Effector CD4-positive, alpha-beta T cell (primary cell): ENCODE measurements at places on chromosomes 3 and 15.

DNA sequence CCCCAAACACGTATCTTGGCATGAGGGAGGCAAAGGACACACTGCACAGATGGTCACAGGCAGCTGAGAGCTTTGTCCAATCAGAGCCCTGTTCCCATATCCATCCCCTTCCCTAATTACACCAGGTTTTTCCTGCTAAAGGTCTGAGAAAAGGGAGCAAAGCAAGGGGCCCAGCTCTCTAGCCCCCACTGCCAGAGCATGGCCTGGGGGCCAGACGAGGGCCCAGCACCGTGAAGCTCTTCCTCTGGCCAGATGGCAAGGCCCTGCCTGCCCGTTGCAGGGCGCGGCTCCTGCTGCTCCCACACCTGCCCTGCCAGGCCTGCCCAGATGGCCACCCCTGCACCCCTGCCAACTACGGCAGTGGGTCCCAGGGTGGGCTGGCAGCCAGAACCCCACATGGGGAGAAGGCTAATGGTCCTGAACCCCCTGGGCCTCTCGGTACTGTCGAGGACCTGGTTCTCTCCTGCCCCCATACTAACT, 3.2 kb downstream of the SHF start:
- no peak for DNase-seq

DNA sequence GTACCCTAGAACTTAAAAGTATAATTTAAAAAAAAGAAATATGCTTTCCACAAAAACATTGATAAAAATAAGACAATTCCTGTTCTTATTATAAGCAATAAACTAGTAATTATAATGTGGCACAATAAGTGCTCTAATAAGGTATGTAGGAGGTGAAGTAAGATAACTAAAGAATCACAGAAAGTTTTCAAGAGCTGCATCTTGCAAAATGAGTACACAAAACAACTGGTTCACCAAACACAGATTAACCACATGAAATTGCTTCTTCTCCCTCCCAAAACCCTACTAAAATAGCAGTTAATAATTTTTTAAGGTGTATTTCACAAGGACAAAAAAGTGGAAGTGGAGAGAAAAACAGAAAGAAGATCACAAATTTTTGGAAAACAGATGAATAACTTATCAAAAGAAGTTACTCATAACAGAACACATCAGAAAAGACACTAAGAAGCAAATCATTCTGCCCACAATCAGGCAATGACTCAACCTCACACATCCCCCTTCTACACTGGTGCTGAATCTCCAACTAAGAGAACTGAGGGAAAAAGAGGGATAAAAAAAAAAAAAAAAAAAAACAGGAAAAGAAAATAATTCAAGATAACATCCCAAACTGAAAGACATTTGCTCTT, 64.2 kb downstream of the TBC1D5 start:
- DNase-seq, result no peak

GRCh38 chr15:52441841-52442240, 86.8 kb downstream of the MYO5A start:
- DNase-seq, result no peak

- no peak for DNase-seq
Observed at GRCh38 chr15:62503451-62503850, 338.4 kb upstream of the C2CD4B start.

DNA sequence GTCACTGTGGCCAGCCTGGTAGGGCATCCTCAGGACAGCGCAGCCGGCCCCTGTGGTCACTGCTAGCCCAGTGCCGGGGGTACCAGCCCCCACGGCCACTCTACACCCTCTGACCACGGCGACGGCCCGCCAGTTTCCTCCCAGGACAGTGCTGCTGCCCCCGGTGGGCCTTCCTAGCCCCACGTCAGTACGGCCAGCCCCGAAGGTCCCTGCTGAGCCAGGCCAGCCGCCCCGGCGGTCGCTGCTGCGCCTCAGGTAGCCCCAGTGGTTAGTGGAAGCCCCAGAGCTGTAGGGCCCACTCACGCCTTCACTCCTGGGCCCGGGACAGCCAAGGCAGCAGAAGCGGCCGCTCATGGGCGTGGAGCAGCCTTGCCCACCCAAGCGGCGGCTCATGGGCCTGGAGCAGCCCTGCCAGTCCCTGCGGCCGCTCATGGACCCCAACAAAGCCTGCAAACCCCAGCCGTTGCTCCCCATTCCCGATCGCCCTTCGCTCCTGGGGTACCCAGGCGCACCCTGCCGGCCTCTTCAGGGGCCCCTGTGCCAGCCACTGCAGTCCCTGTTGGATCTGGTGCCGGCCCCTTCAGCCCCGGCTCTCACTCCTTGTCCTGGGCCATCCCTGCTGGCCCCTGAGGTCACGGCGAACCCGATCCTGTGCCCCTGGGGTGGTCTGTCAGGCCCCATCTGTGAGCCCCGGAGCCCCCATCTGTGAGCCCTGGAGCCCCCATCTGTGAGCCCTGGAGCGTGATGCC, 9.5 kb upstream of the ROPN1B start:
- no peak for DNase-seq

DNA sequence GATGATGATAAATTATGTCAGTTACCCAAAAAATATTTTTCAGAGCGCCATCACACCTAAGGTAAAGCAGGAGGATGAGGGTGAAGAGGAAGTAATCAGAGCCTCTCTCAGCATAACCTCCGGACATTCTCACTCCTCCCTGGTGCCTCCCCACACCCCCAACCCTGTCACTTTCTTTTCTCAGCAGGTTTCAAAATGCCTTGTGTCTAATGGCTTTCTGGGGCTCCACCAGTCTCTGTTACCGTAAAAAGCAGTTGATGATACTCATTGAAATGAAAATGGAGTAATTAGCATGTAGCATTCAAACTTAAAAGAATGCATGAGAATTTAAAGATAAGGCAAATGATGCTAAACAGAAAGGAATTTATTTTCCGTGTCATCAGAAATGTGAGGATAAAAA, 180.0 kb downstream of the ERC2 start:
- no peak for DNase-seq

- no peak for DNase-seq
Observed at GRCh38 chr3:197283045-197283444, 15.4 kb downstream of the DLG1 start.
